ENCODE measurements at places on chromosomes 3 and 15. TPM values are rescaled to one million over a fixed set of nuclear protein-coding genes. Genes with fewer than 3 reads are reported as not detected.

GRCh38 chr3:181431748-181432147 lies 280.0 kb upstream of the SOX2 start:
- H3K4me1 ChIP-seq: no peaks in the 10 kb centered on the region
- no peaks in the 10 kb centered on the region for H3K27me3 ChIP-seq
- H3K27ac ChIP-seq: no peak overlapping the region
- no peaks in the 10 kb centered on the region for H3K36me3 ChIP-seq
- DNase-seq: no peak
- no peak overlapping the region for H3K4me3 ChIP-seq

- H3K27me3 ChIP-seq: no peaks in the 10 kb centered on the region
- DNase-seq: no peak
- H3K27ac ChIP-seq: no peak overlapping the region
- H3K36me3 ChIP-seq: no peaks in the 10 kb centered on the region
- H3K4me1 ChIP-seq: no peaks in the 10 kb centered on the region
- no peak overlapping the region for H3K4me3 ChIP-seq
Measured at GRCh38 chr3:166052440-166052839, 215.2 kb upstream of the BCHE start.

GRCh38 chr15:93515256-93516051 lies 426.4 kb upstream of the RGMA start:
- H3K27ac ChIP-seq: no peak overlapping the region
- no peak overlapping the region for H3K4me3 ChIP-seq
- no peaks in the 10 kb centered on the region for H3K36me3 ChIP-seq

- no peak for DNase-seq
- H3K27me3 ChIP-seq: no peaks in the 10 kb centered on the region
- H3K36me3 ChIP-seq: no peaks in the 10 kb centered on the region
- H3K4me3 ChIP-seq: no peak overlapping the region
- H3K27ac ChIP-seq: no peak overlapping the region
Measured at GRCh38 chr3:77935418-77935817, 895.5 kb downstream of the ROBO2 start.

DNA sequence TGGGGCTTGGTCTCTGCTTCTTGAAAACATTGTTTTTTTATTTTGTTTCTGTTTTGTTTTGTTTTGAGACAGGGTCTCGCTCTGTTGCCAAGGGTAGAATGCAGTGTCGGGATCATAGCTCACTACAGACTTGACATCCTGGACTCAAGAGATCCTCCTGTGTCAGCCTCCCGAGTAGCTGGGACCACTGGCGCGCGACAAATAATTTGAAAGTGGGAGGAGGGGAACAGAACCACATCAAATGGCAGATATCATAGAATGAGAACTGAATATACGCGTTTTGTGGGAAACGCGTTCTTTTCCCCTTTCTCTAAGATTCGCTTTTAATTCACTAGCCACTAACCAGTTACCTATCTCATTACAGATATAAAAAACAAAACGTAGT lies 641 bp upstream of the VPS13C start:
- peaks cover 21% of the 10 kb centered on the region for H3K27me3 ChIP-seq
- no peak for DNase-seq
- peaks cover 3% of the 10 kb centered on the region for H3K4me1 ChIP-seq
- H3K36me3 ChIP-seq: no peaks in the 10 kb centered on the region

GRCh38 chr3:28667646-28668621 lies 319.3 kb upstream of the AZI2 start:
- H3K27me3 ChIP-seq: no peaks in the 10 kb centered on the region
- H3K4me1 ChIP-seq: no peaks in the 10 kb centered on the region
- H3K4me3 ChIP-seq: no peak overlapping the region

The SMCO1 gene
- total RNA-seq: not detected

DNA sequence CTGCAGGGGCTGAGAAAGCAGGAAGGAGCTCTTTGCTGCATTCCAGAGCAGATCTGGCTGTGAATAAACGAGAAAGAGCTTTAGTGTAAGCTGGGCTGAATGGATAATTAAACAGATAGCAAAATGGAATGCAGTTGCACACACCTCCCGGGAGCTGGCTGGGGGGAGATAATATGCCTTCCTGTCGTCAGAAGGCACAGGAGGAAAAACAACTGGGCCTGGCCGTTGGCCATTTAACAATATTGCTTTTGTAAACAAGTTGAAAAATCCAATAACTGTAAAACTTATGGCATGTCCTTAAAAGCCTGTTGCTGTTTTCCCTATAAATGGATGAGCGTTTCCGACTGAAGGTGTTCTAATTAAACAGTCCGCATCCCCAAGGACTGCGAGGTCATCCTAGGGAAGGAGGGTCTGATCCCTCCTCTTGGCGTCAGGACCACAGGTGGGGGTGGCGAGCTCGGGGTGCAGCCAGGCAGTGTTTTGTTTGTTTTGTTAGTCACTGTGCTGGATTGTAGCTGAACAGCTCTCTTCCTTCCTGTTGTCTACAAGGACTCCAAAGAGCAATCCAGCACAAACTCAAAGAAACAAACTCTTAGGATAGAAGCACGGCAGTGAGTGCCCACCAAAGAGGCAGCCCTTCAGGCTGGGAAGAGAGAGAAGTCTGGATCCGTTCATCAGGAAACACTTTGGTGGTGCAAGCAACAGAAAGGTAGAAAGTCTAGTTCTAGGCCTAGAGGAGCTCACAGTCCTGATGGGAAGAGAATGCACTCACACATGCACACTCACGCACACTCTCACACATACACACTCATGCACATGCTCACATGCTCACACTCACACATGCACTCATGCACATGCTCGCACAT lies 133.4 kb upstream of the SMAD3 start:
- no peaks in the 10 kb centered on the region for H3K4me1 ChIP-seq
- DNase-seq: no peak
- H3K4me3 ChIP-seq: no peak overlapping the region

GRCh38 chr15:78082743-78083110 lies 5.2 kb upstream of the TBC1D2B start:
- no peak overlapping the region for H3K27ac ChIP-seq
- peaks cover under 1% of the 10 kb centered on the region for H3K4me1 ChIP-seq
- no peaks in the 10 kb centered on the region for H3K36me3 ChIP-seq

The FANCD2 gene
- 25.5 TPM for total RNA-seq

DNA sequence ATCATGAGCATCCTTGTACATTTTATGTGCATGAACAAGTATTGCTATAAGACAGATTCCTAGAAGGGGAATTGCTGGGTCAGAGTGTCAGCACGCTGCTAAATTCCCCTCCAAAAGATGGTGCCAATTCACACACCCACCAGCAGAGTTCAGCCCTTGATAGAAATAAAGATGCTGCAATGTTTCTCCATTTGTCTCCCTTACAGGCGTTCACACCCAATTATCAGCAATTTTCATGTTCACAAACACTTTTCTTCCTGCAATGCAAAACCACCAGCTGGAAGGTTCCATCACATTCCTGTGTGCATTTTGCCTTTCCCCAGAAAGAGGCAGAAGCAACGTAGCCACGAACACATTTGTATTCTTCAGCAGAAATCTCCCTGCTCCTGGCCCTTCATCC lies 3.3 kb upstream of the TAMM41 start:
- H3K4me3 ChIP-seq: no peak overlapping the region
- DNase-seq: no peak

The UACA gene
- 11.0 TPM for total RNA-seq

- H3K36me3 ChIP-seq: no peaks in the 10 kb centered on the region
- H3K27ac ChIP-seq: no peak overlapping the region
- H3K4me3 ChIP-seq: no peak overlapping the region
- H3K27me3 ChIP-seq: no peaks in the 10 kb centered on the region
Measured at GRCh38 chr3:114644367-114644766, 350.5 kb downstream of the TIGIT start.

DNA sequence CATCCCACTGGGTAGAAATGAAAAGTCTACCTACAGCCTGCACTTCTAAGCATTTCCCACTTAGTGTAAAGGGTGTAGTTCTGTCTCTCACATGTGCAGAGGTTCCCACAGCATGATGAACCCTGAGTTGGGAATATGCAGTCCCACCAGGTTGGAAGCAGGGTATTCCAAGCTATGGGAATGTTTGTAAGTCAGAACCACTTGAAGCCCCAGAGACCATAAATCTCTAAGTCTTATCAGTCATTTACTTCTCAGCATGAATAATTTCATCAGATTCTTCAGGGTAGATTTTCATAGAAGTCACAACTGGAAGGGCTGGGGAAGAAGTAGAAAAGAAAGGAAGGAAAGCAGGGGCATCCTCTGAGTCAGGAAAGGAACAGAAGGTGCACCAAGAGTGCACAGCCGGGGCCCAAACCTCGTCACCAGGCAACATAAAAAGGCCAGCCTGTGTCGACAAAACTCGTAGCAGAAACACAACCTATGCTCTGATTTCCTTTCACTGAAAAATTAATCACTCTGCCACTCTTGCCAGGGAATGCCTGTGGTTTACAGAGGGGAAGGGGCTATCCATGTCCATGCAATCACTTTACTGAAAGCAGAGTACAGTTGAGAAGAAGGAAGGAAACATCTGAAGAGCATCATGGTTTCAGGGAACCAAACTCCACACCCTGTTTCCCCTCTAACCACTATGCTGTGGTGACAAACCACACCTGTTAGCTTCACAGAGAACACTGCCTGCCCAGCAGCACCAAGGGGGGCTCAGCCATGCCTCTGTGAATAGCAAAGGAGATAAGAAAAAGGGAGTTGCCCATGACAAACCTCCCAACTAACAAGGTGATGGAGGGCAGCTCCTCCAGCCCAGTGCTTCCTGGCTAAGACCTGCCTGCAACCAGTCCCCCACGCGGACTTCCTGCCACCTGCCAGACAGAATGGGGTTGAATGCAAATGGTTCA lies 40.5 kb downstream of the SH3BP5 start:
- H3K27me3 ChIP-seq: no peaks in the 10 kb centered on the region
- peaks cover 7% of the 10 kb centered on the region for H3K36me3 ChIP-seq
- peak; percentile 43 for DNase-seq
- no peak overlapping the region for H3K4me3 ChIP-seq
- H3K4me1 ChIP-seq: peaks cover 52% of the 10 kb centered on the region

The CFAP100 gene
- not detected for total RNA-seq

DNA sequence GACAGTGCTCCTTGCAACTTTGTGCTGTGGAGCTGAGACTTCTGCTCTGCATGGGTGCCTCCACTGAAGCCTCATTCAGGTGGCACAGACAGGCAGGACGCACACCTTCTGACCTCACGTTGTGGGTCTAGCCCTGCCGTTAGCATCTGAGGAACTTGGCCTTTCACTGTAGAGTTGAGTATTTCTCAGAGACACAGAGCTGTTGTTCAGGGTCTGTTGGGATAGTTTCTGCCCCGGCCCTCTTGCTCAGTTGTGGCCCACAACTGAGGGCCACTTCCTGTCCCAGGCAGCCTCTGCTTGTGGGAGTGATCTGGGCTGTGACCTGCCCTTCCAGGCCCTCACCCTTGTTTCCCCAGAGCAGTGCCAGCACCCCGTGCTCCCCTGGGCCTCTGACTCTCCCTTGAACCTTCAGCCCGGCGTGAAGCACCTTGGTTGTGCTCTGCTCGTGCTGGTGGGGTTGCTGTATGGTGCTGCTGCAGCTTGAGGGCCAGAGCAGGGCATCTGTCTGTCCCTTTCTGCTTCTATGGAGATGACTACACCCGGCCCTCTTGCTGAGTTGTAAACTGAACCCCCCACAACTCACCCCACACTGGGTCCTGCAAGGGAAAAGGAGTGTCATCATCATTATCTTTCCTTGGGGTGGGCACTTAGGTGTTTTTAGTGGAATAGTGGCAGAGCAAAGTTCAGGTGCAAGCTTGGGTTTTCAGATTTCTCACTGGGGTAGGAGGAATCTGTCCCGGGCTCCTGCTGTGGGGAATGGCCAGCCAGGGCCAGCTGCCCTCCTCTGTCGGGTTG lies 11.7 kb downstream of the BAHD1 start:
- H3K36me3 ChIP-seq: no peaks in the 10 kb centered on the region
- H3K27ac ChIP-seq: no peak overlapping the region
- H3K4me3 ChIP-seq: no peak overlapping the region

DNA sequence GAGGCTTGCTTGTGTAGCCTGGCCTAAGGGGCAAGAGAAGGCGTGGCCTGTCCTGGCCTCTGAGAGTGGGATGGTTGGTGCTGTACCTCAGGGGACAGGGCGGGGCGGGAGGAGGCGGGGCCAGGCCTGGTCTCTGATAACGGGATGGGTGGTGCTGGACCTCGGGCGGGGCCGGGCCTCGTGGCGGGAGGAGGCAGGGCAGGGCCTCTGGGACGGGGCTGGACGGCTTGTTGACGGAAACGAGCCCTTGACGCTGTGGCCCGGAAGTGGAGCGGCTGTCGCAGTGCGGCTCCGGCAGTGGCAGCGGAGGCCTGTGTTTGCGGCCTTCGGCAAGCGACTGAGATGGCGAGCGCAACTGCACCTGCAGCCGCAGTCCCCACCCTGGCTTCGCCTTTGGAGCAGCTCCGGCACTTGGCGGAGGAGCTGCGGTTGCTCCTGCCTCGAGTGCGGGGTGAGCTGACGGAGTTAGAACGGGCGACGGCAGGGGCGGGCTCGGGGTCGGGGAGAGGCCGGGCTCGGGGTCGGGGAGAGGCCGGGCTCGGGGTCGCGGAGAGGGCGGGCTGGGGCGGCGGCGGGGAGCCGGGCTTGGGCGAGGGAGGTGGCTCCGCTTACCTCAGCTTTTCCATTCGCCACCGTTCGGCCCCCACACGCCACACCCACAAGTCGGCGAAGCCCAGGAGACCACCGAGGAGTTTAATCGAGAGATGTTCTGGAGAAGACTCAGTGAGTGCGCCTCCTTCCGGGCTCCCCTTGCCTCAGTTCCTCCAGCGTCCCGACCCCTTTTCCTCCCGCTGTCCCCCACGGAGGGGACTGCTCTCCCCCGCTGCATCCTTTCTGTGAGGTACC lies at the start of gene CCNDBP1:
TSS of gene CCNDBP1 (plus strand) at position 247 of the 846 bp plus-strand sequence. CDS start at position 343, 96 bp downstream.
- H3K36me3 ChIP-seq: peaks cover 12% of the 10 kb centered on the region
- H3K4me1 ChIP-seq: peaks cover 4% of the 10 kb centered on the region
- peak; percentile 77 for DNase-seq
- peak within 1 kb of the TSS; percentile 87 for H3K27ac ChIP-seq
- H3K4me3 ChIP-seq: peak within 1 kb of the TSS; percentile 70
- H3K27me3 ChIP-seq: no peaks in the 10 kb centered on the region

The AMT gene
- total RNA-seq: 4.1 TPM

The DUOXA2 gene
- total RNA-seq: 0.05 TPM

The IMPG2 gene
- total RNA-seq: 0.52 TPM

DNA sequence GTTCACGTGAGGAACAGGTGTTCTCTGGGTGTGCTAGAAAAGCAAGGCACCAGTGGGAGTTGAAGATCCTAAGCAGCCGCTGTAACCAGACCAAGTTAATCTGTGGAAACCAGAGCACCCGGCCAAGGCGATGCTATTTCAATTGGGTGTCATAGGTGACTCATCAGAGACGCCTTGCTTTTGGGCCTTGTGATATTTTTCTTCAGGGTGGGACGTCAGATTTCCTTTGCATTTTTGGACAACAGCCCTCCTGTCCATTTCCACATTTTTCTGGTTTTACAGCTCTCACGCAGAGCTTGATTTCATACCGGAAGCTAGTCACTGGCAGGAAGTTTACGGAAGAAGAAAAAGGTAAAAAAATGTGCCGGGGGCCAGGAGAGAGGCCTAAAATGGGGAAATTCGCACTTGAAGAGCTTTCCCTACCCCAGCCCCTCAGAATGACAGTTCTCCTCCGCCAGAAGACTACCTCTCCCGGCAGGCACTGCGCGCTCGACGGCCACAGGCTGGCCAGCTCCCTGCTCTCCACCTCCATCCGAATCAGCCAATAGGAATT lies 471 bp upstream of the KBTBD8 start:
- H3K27me3 ChIP-seq: no peaks in the 10 kb centered on the region
- no peaks in the 10 kb centered on the region for H3K36me3 ChIP-seq
- DNase-seq: no peak

The AMIGO3 gene
- 0.19 TPM for total RNA-seq

Data from thymus (tissue), 14 donors.